Cerebellar nuclear complex (tissue), 1 donor: ENCODE measurements at places on chromosomes 2 and 18.

DNA sequence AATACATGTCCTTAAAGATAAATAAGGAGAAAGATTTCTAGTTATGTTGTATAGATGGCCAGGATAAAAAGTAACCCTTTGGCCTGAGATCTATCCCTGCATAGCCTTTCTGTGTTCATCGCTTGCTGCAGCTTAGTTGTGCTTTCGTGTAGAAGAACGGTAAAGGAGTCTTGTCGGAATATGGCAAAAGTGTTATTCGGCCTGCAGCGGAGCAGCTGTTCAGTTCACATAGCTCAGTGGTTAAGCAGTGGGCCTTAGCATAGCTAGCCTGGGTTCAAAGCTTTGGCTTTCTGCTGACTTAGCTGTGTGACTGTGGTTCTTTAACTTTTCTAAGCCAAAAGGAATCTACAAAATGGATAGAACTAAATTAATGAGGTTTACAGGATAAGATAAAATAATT is 55.4 kb downstream of the MALT1 start:
- DNase-seq = no peak

DNA sequence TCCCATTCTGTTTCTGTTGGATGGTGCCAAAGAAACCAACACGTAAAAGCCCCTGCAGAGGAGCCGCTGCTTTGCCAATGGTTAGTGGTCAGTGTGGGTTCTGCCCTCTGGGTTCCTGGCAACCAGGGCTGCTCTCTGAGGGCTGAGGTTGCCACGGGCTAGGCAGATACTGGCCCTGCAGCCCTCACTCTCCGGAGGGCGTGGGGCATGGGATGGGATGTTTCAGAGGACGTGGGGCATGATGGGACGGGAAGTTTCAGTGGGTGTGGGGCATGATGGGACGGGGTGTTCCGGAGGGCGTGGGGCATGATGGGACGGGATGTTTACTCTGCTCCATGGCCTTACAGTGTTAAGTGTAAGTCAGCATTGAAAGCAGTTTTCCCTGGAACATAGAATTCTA is 34.2 kb downstream of the ADI1 start:
- DNase-seq = no peak

GRCh38 chr2:237865623-237866041 is 6.2 kb downstream of the RAMP1 start:
- no peak for DNase-seq

GRCh38 chr2:106191511-106192016 is 2.5 kb downstream of the UXS1 start:
- no peak for DNase-seq

DNA sequence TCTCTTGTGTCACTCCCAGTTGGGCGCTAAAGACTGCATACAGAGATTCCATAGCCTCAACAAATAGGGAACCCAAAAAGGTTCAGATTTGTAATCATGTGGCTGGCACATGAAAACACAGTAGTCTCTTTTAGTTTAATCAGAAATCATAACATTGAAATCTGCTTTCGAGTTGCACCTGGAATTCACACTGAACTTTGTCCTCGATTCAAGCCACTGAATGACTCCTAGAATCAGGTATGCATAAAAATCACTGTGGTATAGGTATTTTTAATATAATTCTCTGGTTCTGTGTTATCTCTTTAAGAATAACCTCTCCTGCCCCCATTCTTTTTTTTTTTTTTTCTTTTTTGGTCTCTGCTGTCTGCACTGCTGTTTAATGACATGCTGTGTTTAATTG is 150.2 kb downstream of the KCNH7 start:
- no peak for DNase-seq

GRCh38 chr2:96867756-96868554 is 1.9 kb downstream of the SEMA4C start:
- DNase-seq = peak; percentile 20
